ENCODE measurements at places on chromosomes 3 and 15.

DNA sequence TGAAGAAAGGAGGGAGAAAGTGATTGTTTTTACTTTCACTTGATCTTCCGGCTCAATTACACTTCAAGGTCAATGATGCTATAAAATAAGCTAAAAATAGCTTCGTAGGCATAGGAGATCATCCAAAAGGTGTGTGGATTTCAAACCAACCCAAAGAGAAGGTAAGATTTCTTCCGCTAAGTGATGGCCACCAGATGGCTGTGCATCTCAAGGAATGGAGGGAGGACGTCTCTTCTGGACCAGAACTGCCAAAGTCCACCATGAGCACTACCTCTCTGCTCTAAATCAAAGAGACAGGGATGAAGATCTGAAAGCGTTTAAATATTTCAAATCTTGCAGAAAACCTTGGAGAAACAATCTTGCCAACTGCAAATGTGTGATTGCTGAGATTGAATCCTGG is 199.1 kb upstream of the ZPLD1 start:
- DNase-seq = no peak

- DNase-seq = no peak
Measured at GRCh38 chr3:18810306-18810661, 338.0 kb upstream of the KCNH8 start.

GRCh38 chr15:91873138-91873536 is 19.6 kb downstream of the SLCO3A1 start:
- DNase-seq = no peak

GRCh38 chr3:68136411-68136810 is 482.0 kb upstream of the SUCLG2 start:
- no peak for DNase-seq

DNA sequence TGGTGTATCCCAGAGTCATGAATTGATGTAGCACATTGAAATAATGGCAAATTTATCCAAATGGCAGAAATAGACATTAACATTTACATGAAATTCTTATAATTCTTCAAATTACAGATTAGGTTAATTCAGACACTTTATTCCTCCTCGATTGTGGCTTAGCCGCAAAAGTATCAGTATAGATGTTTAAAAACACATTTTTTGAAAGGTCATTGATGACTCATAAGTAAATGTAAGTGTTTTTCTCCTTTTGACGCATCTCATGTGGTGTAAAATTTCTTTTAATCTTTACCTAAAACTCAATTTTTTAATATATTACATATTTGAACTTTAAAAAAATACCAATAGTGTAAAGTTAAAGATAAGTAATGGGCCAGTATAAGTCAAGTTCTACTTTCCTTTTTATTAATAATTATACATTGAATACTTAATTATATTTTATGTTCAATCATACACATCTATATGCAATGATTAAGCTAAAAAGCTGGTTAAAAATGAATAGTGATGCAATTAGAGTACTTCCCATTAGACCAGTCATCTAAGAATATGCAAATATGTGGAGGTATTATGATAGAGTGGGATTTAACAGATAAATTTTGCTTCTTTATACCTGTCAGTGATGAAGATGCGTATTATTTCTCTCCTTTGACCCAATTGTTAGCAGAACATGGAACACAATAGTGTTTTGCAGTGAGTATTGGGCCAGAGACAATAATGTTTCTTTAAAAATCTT is 678.1 kb upstream of the DPPA4 start:
- DNase-seq = no peak

DNA sequence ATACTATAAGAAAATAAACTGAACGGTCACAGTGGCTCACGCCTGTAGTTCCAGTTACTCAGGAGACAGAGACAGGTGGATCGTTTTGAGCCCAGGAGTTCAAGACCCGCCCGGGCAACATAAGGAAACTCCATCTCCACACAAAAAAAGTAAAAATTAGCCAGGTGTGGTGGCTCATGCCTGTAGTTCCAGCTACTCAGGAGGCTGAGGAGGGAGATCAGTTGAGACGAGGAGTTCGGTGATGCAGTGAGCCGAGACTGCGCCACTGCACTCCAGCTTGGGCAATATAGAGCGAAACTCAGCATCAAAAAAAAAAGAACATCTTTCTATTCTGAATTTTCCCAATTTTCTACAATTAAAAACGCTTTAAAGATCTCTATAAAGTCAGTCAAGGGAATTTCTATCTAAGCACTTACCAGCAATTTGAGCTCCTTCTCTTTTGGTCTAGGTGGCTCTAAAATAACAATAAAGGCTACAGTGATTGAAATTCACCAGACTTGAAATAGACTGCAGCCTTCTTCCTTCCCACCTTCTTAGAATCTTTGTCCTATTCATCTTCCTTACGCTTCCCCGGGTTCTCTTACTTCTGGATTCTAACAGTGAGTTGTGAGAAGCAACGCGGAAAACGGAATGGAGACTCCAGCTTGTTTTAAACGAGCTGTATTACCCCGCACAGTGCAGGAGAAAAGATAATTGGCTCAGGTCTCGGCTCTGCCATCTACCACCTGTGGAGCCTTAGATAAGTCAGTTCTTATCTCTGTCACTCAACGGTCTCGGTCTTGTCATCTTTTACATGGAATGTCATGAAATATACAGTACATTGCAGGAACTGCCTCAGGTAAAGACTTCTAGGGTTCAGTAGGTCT is 812 bp upstream of the SEC62 start:
- DNase-seq = no peak

DNA sequence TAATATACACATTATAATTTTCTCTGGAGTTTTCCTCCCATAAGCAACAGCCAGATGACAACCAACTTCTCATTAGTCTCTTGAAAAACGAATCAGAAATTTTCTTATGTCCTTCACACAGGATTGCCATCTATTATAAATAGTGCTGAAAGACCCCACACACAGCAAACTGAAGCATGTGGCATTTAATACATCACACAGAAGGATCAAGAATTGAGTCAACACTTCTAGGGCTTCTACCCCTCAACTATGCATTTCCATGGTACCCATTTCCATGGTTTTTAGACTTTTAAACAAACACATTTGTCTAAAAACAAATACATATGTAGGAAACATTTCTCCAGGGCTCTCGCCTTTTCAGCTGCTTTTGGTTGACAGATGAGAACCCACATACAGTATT is 282.1 kb downstream of the ZBTB20 start:
- no peak for DNase-seq

DNA sequence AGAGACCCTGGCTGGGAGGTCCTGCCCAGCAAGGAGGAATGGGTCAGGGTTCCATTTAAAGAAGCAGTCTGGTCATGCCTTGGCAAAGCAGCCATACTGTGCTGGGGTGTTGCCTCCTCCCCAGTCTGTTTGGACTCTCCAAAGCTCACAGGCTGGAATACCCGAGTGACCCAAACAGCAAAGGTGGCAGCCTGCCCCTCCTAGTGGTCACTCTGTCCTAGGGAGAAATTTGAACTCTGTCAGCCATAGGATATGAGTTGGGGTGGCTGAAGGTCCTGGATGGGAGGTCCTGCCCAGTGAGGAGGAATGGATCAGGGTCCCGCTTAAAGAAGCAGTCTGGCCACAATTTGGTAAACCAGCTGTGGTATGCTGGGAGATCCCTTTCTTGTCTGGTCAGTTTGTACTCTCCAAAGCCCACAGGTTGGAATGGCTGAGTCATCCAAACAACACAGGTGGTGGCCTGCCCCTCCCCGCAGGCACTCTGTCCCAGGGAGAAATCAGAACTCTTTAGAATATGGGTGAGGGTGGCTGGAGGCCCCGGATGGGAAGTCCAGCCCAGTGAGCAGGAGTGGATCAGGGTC is 45.0 kb downstream of the CCR1 start:
- DNase-seq = no peak

DNA sequence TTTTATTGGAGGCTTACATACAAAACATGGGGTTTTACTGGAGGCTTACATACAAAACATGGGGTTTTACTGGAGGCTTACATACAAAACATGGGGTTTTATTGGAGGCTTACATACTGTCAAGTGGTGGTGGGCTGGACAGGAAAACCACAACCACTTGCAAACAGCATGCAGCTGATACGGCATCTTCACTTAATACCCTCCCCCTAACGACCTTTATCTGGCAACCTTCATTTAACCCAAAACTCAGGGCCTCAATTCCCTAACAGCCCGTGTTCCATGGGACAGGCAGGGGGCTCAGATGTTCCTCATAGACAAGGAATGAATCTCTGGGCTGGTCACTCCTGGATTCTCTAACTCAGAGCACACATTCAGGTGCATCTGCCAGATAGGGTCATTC is 137.1 kb downstream of the CD47 start:
- DNase-seq = no peak

DNA sequence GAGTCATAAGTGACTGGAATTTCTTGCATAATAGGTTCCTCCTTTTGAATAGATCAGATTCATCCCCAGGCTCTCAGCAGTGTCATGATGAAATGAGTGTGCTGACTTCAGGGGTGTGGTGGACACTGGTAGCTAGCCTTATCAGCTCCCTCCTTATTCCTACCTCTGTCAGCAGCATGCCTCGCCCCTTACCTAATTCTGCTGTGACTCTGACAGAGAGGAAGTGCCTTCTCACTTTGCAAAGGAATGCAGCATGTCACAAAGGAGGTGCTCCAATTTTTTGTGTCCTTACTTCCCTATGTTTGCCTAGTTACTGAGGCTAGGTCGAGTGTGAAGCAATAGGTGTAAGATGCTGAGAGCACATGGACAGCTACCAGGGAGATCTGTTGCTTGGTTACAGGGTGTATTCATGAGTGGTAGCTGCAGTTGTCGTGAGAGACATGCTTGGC is 90.6 kb downstream of the TNFAIP8L3 start:
- DNase-seq = no peak

GRCh38 chr15:73120269-73120668 is 68.0 kb downstream of the NEO1 start:
- no peak for DNase-seq

DNA sequence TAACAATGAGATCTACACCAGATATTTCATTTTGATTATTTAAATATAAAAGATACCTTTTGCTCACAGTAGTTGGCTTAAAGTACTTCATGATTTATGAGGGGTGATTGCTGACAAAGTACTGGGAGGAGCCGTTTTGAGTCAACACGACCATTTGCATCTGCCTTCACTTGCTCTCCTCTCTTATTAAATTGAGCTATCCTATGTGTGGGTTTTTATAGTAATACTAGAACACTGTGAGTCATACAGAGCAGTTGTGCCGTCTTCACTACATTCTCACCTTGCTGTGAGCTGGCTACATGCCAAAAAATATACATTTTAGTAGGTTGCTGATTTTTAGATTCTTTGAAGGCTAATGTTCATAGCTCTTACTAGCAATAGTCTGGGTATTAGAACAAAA is 161.2 kb downstream of the ALCAM start:
- no peak for DNase-seq

GRCh38 chr15:34790121-34790520 is 5.2 kb downstream of the ACTC1 start:
- DNase-seq = no peak

GRCh38 chr3:49492969-49493368 is 22.9 kb downstream of the DAG1 start:
- no peak for DNase-seq

GRCh38 chr15:101068961-101069653 is 149.9 kb downstream of the LRRK1 start:
- no peak for DNase-seq

GRCh38 chr15:62895905-62896316 is 146.6 kb upstream of the TPM1 start:
- DNase-seq = peak; percentile 72

- DNase-seq = no peak
Measured at GRCh38 chr3:152053866-152054265, 180.4 kb downstream of the SUCNR1 start.

- DNase-seq = no peak
Measured at GRCh38 chr3:146139586-146140110, 21.3 kb downstream of the PLOD2 start.

GRCh38 chr3:45054196-45054857 is 28.2 kb downstream of the CLEC3B start:
- peak; percentile 71 for DNase-seq

DNA sequence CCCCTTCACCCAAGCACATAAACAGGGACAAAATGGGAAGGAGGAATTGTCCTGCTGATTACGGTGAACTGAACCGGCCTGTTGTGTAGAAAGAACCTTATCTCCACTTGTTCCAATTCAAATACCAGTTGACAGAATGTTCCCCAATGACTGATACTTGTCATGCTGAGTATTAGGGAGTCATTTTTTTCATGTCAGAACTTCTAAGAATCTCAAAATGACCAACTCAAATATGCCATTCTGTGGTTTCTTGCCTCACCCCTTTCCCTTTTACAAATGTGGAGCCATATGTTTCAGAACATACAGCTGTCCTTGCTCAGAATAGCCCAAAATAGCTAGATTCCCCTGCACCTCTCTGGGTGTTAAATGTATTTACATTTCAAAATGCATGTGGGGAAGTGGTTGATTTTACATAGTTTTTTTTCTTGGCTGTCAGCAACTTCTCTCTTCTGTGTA is 405.9 kb upstream of the TBL1XR1 start:
- no peak for DNase-seq

DNA sequence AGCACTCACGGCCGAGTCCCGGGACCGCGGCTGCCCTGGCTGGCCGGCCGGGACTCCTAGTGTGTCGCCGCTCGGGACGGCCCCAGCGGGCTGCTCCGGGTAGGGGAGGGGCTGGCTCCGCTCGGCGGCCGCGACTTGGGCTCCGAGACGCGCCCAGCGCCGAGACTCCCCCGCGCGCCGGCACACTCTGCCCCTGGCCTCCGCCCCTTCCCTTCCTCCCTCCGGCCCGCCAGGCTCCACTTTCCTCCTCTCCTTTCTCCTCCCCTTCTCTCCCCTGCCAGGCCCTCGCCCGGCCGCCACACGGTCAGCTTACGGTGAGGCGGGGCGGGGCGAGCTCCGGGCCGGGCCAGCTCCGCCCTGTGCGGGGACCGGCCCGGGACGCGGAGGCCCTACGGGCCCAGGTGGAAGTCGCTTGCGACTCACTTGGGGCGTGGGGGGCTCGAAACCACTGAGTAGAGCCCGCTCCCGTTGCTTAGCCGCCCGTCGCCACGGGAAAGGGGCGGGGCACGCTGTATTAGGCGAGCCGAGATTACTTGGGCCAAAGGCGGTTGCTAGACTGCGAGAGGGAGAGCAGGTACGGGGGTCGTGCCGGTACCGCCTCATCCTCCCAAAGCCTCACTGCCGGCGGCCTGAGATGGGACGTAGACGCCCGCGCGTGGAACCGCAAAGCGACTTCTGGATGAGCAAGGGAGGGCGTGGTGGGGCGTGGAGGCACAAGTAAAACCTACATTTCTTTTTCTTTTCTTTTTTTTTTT is at the start of gene ITGB5:
ITGB5 (minus strand) TSS at position 189 of the 755 bp plus-strand sequence. CDS start 365 bp downstream, outside the sequence.
- DNase-seq = peak; percentile 26

- no peak for DNase-seq
Measured at GRCh38 chr15:87942316-87942715, 314.2 kb downstream of the NTRK3 start.

- no peak for DNase-seq
Measured at GRCh38 chr3:195087328-195087727, 183.6 kb downstream of the XXYLT1 start.

DNA sequence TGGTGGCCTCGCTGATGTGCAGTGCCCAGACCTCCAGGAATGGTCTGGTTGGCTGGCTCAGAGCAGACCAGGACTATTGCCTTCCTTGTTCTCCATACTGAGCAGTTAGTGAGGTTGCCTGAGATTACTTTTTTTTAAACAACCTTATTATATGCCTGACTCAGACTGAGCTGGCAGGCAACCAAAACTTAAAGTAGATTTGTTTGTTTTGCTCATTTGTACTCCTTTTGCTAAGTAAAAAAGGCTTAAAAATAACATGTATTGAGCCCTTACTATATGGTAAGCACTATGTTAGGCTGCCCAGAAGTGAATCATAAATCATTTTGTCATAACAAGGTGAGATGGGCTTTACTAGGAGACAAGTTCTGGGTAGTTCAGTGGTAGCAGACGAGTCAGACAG is 92.4 kb downstream of the GHSR start:
- peak; percentile 88 for DNase-seq

Data from AG04450 (cell line).